ENCODE measurements at places on chromosomes 3 and 15.
A peak's percentile ranks its signal among the peaks of the same experiment; 100 is the strongest.

GRCh38 chr3:47344971-47345370, 35.9 kb upstream of the PTPN23 start:
- no peak for DNase-seq

- DNase-seq, result no peak
Measured at GRCh38 chr3:155970398-155970797, 99.9 kb downstream of the GMPS start.

DNA sequence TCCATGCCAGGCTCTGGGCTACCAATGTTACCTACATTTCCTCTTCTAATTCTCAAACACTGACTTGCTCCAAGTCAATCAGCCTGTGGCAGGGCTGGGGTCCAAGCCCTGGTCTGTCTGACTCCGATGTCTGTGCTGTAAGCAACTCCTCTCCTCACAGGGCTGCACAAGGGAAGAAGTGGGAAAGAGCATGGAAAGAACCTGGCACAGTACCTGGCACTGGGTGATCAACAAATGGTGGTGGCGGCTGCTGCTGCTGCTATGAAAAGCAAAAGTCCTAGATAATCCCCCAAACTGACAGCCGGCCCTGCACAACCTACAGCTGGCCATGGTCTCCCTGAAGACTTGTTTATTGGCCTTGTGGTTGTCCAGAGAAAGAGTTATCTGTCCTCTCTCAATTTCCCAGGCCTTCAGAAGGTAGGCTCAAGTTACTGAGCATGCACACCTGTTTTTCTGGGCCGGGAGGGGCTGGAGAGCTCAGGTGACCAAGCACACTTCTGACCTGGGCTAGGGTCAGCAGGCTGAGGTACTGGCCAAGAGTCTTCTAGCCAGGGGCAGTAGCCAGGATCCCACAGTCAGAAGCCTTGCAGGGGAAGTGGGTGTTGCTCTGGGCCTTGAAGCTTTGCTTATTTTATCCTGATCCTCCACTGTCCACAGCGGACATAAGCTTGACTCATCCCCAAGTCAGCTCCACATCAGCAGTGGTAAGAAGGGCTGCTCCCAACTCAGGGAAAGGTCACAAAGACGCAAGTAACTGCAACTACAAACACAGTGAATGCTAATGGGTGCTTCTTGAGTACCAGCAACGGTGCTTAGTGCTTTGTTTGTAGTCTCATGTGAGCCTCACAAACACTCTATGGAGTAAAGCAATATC, 35.3 kb upstream of the KY start:
- no peak for DNase-seq

DNA sequence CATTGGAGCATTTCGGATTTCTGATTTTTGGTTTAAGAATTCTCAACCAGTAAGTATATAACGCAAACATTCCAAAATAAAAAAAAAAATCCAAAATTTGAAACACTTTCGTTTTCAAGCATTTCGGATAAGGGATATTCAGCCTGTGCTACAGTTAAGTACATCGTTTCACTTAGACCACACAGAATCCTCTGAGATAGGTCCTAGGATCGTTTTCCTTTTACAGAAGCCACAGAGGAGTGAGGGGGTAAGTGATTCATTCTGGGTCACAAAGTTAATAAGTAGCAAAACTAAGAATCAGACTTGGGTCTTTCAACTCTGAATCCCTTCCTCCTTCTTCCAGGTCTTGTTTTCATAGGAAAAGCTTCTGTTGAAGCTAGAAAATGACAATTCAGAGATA, 249.3 kb downstream of the BBX start:
- DNase-seq, result no peak

DNA sequence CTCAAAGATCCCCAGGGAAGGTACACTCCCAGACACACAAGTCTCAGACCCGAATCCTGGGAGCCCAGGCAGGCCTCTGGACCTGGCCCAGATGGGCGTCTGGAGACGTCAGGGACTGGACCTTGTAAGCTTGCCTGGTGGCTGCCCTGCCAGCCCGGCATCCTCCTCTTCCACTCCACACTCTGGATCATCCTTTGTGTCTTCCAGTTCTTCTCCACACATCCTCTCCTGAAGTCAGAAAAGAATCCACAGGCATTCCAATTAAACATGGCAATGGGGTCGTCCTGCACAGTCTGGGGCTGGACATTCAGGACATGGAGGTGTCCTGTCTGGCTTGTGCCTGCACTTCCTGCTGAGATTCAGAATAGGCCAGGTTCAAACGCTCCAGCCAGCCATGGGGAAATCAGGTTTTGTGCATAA, 208.8 kb upstream of the IGF1R start:
- DNase-seq, result no peak

DNA sequence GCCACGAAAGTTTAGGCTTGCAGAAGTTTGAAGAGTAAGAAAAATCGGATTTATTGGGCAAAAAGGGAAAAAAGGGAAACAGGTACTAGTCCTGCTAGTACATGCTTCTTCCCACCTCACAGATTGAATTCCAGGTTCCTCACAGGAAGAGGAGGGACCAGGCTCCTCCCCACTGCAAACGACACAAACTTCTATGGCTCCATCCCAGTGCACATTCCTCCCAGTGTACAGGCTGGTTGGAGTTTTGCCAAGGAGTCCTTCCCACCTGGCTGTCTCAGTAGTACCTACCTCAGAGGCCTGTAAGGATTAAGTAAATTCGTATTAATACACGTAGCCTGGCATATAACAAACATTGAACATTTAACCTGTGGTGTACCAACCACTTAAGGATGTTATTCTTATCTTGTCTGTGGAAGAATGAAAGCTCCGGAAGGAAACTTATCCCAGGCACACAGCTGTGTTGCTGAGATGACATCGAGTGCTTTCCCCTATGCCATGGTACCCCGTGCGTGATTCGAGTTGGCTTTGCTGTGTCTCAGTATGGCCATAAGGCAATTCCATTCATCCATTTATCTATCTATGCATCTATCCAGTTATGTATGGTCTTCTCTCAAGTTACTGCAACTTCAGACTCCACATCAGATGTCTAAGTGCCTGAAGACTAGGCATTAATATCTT, 294.3 kb downstream of the LRTM1 start:
- no peak for DNase-seq

GRCh38 chr3:120171134-120171873, 77.1 kb upstream of the GSK3B start:
- DNase-seq, result no peak

GRCh38 chr3:113721636-113722035, 24.4 kb downstream of the NAA50 start:
- no peak for DNase-seq

DNA sequence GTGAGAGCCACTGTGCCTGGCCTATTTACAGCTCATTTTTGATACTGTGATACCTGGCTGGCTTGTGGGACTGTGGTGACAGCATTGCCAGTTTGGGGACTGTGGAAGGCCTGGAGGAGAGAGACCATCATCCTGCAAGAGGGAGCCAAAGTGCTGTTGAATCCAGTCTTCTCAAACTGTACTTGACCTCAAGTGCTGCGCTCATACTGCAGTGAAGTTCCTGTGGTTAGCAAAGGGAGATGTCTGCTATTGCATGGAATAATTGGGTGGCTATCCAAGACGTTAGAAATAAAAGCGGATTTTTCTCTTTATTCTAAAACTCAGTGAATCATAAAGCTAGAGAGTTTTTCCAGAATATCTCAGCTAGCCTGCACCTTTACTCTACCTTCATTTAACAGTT, 83.4 kb downstream of the CCK start:
- no peak for DNase-seq

DNA sequence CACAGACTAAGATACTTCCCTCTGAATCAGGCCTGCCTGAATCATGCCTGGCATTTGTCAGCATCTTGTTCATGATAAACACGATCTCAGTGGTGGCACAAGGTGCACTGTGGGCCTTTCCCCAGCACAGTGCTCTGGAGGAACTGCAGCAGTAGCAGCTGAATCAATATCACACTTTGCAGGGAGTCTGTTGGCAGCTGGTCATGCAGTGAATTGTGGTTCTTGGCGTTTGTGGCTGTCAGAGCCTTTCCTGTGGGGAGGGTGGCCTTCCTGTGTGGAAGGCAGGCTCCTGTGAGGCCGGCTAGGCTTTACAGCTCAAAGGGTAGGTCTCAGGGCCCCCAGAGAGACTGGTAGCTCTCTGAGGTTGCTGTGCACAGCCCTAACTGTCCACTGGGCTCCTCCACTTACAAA, 54.4 kb upstream of the TLE3 start:
- no peak for DNase-seq

DNA sequence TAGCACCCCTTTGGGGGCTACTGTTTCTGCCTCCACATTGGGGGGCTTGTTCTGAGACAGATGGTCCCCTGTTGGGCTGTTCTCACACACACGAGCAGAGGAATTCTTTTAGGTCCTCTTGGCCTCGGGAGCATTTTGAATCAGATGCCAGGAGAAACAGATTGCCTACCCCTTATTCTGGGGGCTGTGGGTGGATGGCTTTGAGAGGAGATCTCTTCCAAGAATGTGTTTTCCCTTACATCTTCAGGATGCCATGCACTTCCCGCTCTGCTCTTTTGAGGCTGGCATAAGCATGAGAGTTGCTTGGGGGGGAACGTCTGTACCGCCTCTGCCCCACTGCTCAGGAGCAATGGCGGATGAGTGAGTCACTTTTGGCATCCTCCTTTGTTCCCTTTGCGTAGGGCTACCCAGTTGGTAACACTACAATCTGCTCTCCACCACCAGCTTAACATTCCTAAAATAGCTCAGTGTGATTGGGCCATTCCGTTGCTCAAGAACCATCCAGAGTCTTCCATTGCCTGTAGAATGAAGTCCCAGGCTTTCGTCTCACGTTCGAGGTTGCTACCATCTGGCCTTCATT, 154.4 kb downstream of the RPLP1 start:
- DNase-seq, result no peak

GRCh38 chr15:88714782-88715372, 76.1 kb downstream of the ISG20 start:
- no peak for DNase-seq

- DNase-seq, result no peak
Measured at GRCh38 chr15:38216763-38217162, 35.9 kb upstream of the SPRED1 start.

GRCh38 chr3:189014526-189014925, 157.2 kb upstream of the TPRG1 start:
- no peak for DNase-seq

DNA sequence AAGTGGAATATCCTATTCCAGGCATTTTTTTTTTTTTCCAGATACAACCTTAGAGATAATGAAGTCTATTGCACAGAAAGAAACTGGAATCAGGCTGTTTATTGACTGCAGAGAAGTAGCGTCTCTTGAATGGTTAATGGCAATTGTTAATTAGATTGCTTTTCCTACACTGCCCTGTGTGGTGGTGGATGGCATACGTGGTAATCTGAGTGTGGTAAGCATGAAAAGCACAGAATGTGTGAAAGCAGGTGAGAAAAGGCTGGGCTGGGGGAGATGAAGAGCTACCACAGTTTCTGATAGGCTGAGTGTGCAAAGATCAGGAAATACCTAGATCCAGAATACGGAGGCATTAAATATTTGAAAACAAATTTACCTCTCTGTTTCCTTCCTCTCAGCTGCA, 486.3 kb upstream of the TBL1XR1 start:
- no peak for DNase-seq

DNA sequence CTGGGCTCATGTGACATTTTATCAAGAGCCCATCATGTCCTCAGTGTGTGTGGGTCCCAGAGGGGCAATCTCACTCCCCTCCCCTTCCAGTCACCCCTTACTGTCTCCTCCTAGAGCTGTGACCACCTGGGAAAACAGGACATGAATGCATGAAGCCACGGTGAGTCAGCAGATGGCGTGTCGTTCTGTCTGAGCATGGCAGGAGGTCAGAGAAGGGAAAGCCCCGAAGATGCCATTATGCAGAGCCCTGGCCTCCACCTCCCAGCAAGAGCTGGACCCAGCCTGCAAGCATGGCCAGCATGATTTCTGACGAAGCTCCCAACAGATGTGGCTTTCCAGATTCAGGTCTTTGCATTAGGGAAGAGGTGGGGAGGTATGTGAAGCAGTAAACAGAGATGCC, 118.5 kb downstream of the TLE3 start:
- no peak for DNase-seq

DNA sequence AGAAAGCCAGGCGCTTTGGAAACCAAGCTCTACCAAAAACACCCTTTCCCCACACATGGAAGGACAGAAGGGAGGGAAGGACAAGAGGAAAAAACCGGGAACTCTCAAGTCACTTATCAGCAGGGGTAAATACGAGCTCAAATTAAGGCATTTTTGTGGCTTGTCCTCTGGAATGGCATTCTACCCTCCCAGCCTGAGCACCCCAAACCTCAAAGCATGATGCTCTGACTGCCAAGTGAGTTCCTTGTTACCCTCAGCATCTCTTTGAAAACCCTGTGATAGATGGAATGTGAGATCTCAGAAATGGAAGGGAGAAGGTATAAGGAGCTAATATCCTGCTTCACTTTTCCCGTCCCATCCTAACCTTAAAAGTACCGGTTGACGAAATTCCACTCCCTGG, 8.1 kb upstream of the CSPG5 start:
- DNase-seq, result no peak

DNA sequence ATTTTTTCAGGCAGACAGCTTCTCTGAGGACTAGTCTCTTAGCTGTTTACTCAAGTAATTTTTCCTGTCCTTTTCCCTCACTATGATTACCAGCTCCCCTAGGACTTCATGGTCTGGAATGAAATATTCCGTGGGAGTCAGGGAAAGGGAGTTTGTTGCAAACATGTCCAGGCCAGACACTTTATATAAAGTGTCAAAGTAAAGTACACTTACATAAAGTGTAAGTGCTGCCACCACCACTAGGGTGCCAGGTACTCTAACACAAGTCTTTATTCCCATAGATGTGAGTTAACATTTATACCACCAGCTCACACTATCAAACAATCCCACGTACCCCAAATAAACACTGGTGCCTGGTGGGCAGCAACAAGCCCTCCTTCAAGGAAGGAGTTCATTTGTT, 179.8 kb downstream of the SNRPN start:
- DNase-seq, result no peak

DNA sequence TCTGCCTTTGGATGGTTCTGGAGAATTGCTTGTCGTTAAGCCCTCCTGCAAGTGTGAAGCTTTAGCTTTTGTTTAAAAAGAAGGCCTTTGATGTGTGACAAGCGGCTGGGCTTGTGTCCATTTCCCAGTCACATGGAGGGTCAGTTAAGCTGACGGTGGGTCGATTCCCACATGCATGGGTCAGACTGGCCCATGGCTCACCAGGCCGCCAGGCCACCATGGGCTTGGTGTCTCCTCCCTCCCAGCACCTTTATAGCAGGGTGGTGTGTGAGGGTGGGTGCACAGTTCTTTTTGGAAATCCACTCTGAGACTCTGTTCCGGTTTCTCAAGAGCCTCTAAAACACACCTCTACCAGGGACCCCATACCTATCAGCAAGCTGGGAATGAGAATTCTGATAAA, 67.2 kb downstream of the SCN5A start:
- peak; percentile 10 for DNase-seq

GRCh38 chr3:61778095-61778494, 216.7 kb downstream of the PTPRG start:
- DNase-seq, result no peak

DNA sequence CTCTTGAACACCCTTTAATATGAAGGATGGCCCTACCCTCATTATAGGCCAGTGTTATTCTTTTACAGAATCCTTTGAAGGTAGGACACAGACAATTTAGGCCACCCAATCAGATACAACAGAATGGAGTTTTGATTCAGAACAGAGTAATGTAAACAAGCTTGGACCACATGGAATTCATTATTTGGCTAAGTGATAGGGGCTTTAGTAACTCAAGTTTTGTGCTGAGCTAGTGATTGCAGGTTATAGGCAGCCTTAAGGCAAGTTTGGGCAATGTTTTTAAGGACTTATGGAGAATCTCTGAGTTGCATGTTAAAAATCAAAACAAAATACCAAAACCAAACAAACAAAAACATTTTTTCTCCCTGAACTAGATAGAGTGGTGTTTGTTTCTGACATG, 312.1 kb upstream of the ROBO1 start:
- no peak for DNase-seq
